MG63 (cell line): ENCODE measurements at places on chromosomes 5 and 9.
A peak's percentile ranks its signal among the peaks of the same experiment; 100 is the strongest.

DNA sequence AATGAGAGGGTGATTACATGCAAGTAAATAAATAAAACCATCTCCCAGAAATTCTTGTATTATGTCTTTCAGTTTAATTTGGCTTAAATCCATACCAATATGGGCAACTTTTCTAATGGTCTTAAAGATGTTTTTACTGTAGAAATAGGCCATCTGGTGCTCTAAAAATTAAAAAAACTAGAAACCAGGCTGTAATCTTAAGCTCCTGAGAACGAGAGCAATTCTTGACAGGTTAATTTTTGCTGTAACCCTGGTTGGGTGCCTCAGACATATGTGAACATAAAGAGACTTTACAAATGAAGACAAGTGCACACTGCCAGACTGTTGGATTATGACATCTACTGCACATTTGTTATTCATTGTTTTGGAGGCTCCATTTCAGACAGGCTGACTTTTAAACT, 246.8 kb upstream of the DAB2 start:
- no peak for DNase-seq

- DNase-seq = no peak
Observed at GRCh38 chr5:81965524-81965923, 6.3 kb upstream of the ATG10 start.

- DNase-seq = no peak
Observed at GRCh38 chr9:110606179-110606790, 26.7 kb upstream of the SVEP1 start.

DNA sequence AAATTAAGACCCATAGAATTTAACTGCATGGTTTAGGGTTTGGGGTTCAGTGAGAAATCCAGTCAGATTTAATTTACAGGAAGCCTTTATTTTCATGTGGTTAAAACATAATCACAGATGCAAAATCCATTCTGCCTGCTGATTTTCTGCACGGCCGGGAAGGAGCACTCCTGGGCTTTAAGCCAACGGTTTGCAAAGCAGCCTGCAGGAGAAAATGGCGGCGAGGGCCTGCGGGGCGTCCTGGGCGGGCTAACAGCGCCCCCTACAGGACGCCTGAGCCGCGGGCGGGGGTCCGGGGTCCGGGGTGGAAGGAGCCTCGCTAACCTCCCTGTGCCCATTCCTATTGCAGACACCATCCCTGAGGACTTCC, 47.6 kb downstream of the THBS4 start:
- peak; percentile 78 for DNase-seq

DNA sequence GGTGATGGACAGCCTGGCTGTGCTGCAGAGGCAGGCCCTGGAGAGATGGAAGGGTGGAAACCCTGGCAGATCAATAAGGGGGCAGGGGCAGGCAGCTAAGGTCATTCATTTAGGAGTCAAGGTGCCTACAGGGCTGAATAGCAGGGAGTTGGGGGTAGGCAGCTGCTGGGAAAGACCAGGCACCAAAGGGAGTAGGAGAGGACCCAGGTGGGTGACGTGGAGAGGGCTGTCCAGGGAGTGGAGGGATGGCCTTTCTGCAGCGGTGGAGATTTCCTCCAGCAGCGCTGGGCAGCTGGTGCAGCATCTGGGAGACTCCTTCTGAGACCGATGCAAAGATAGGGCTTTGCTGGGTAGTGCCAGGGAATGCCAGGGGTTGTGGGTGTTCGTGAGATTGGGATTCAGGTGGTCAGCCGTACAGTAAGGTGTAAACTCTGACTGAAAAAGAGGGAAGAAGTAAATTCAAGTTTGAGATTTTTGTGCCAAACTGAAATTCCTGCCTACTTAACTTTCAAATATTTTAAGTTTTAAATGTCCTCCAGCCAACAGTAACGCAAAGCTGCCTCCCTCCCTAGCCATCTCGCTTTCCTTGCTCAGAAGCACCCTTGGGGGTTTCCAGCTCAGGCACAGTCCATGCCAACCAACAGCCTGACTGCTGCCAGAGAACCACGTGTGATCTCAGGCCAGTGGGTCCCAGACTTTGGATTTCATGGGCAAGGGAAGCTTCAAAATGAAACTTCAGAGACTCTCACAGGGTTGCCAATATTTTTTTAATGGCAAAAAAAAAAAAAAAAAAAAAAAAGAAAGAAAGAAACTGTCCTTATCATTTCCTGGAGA, 18.6 kb upstream of the ANGPTL2 start:
- DNase-seq = peak; percentile 43

GRCh38 chr9:4799775-4800174, 7.0 kb downstream of the RCL1 start:
- no peak for DNase-seq

GRCh38 chr5:130386155-130386554, 481.9 kb downstream of the CHSY3 start:
- no peak for DNase-seq

DNA sequence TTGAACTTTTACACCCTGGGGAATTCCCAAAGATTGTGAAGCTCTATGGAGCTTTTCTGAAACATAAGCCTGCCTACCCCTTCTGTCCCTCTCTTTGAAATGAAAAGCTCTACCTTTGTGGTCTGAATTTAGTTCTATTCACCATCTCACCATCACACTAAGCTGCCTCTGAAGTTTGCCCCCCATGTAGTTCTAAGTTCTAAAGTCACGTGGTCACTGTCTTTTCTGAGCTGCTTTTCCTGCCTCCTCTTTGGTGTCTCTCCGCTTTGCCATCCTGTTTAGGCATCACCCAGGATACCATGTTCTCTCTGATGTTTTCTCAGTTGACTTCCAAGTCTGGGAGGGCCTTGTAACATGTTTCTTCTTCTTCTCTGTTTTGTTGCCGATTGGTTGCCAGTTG, 2206.6 kb downstream of the MAT2B start:
- no peak for DNase-seq

- no peak for DNase-seq
Observed at GRCh38 chr9:119088002-119088547, 281.2 kb downstream of the BRINP1 start.

- peak; percentile 77 for DNase-seq
Observed at GRCh38 chr5:129459777-129460671, at the start of gene ADAMTS19. Gene ADAMTS19, plus strand, starts transcription at chr5:129460298. Its CDS starts 94 bp downstream, at chr5:129460392.

DNA sequence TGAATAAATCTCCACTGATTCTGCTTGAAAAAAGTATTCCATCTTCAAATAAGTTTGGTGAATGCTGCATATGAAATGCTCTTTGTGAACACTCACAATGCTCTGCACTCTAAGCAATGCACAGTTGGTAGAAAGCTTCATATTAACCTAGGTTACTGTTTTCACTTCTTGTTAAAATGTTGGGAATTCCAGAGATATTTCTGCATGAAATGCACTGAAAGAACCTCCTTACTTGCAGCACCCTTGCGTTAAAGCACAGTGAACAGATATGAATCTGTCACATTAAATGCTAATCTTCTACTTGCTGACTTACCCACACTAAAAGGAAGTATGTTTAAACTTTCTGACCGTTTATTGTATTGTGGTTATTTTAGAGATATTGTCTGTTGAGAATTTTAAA, 584.1 kb upstream of the NUDT12 start:
- DNase-seq = no peak

DNA sequence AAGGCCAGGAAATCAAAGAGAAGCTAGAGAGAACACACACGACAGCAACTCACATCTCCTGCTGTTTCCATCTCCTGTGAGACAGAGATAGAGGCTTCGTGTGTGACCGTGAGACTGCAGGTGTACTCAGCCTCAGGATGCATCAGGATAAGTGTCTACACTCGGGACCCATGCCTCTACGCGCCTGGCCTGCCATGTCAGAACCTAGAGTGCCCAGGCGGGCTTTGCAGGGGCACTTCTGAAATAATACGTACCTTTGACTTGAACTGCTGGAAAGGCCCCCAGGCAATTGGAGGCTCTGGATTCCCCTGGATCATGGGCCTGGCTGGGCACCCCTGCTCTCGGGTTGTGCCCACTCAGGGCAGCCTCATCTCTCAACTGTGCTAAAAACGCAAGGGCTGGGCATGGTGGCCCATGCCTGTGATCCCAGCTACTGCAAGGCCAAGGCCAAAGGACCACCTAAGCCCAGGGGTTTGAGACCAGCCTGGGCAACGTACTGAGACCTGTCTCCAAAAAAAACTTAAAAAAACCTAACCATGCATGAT, 13.0 kb downstream of the CLPTM1L start:
- DNase-seq = no peak

- DNase-seq = no peak
Observed at GRCh38 chr5:82586661-82587310, 308.6 kb upstream of the RPS23 start.

DNA sequence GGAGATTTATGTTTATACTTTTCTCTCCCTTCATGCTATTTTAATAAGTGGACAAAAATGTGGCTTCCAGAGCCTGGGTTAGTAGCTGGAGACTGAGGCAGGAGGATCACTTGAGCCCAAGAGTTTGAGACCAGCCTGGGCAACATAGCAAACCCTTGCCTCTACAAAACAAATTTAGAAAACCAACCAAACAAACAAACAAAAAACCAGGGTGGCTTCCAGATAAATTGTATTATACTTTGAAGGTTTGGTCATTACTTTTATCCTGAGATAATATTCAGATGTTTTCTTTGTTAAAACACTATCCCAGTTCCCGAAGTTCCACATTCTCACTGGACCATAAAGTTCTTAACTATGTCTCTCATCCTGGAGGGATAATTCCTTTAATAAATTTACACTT, 46.0 kb downstream of the ALDH1A1 start:
- DNase-seq = no peak

DNA sequence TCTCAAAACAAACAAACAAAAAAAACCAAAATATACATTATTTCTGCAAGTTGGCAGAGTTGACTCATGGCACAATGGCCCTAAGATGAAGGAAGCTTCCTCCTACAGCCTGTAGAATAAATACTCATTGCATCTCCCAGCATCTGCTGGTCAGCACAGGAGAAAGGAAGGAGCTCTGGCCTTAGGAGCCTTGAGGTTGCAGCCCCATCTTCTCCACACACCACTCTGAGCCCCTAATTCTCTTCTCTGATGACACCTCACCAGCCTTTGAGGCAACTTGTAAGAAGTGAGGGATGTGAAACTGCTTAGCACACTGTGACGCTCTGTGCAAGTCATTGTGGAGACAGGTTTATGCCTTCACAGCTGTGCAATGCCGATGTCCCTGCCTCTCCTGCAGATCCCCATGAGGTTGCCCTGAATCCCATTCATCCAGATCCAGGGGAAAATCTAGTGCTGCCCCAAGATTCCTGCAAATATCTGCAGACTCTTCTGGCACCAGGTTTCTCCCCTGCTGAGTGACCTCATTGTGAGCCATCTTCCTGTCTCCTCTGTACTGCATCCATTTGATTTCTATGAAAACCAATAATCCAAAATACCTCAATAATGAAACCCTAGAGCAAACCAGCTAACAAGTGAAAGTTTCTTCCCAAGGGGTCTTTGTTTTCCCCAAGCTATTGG, 65.3 kb upstream of the TGFBR1 start:
- peak; percentile 72 for DNase-seq

DNA sequence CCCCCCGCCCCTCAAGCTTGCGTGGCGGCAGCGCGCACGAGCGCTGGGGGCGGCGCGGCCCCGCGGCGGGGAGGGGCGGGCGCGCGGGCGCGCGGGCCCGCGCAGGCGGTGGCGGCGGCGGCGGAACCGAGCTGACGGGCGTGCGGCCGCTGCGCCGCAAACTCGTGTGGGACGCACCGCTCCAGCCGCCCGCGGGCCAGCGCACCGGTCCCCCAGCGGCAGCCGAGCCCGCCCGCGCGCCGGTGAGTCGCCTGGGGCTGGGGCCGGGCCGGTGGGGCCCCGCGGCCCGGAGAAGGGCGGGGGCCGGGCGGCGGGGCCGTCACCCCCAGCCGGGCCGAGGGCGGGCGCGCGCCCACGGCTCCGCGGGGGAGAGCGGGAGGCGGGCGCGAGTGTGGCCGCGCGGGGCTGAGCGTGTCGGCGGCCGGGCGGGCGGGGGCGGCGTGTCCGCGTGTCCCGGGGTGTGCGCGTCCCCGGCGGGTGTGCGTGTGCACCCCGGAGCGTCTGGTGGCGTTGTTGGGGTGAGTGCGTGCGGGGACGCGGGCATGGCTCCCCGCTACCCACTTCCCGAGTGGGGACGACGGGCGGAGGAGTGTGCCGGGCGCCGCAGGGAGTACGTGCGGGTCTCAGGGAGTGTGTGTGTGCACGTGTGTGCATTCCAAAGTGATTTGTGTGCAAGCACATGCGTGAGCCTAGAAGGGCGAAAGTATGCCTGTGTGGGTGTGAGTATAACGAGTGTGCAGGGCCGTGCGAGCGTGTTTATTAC, at the start of gene NEK6:
Gene NEK6, plus strand, starts transcription at position 106 of the 763 bp plus-strand sequence. CDS start 44,016 bp downstream, outside the sequence.
- DNase-seq = peak; percentile 54

GRCh38 chr9:128094950-128095544, 27.0 kb downstream of the SLC25A25 start:
- DNase-seq = no peak

GRCh38 chr9:68804911-68805889, 100.2 kb downstream of the PIP5K1B start:
- no peak for DNase-seq

GRCh38 chr9:131641618-131642495, 96.5 kb downstream of the PRRT1B start:
- no peak for DNase-seq

DNA sequence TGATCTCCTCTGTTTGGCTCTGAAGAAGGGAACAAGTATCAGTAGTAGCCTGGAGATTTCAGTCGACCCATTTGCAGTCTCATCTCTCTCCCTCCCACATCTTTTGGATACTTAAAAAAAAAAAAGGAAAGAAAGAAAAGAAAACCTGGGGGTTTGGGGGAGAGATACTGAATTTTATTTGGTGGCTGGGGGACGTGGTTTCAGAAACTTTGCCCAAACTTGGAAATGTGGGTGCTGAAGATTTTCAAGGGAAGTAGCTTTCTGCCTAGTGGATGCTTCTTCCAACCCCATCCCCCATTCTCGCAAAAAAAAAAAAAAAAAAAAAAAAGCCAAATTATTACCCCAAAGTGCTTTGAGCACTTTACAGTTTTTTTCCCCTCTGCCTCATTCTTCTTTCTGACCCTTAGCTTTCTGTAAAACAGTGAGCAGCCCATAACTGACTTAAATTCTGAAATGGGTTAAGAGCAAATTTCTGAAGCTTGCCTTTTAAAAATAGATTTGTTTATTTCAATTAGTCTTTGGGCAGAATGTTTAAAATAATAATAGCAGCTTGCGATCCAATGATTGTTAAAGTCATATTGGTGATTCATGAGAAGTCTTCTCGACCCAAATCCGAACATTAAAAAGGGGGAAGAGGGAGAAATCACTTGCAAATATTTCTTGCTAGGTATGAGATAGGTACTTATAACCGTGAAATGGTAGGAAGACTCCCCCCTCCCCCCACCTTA, 894 bp downstream of the FST start:
- no peak for DNase-seq

DNA sequence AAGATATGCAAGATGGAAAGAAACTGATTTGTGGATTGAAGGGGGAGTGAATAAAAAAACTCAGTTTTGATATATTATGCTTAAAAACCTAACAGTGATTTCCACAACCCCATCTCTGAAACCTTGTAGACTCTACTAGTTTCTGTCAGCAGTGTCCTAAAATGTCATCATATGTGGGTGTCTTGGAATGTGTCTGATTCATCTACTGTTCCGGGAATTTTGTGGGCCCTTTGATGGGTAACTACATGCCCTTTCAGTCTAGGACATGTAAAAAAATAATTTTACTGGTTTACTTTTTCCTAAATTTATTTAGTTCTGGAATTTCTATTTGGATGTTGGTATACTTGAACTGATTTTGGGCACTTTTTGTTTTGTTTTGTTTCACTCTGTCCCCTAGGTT, 118.9 kb upstream of the NMUR2 start:
- no peak for DNase-seq
